Memory B cell (primary cell): ENCODE measurements at places on chromosomes 4 and X.

- H3K36me3 ChIP-seq, result peaks cover 15% of the 10 kb centered on the region
- H3K4me3 ChIP-seq, result no peak overlapping the region
Measured at GRCh38 chrX:136219893-136220292, 31.3 kb downstream of the MAP7D3 start.

DNA sequence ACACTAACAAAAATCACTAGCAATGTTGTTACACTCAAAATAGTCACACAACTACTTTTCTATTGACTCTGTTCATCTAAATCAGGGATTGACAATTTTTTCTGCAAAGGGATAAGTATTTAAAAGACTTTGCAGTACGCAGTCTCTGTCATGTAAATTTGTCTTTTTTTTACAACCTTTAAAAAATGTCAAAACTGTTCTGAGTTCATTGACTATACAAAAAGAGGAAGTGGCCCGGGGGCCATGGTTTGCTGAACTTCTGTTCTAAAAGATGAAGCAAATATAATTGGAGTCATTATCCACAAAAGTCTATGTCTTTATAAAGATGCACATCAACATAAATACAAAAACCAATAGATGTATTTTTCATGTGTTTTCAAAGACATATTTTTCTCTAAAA, 1310.3 kb downstream of the RPA4 start:
- no peak for DNase-seq
- H3K27ac ChIP-seq, result no peak overlapping the region
- H3K36me3 ChIP-seq, result no peaks in the 10 kb centered on the region
- no peaks in the 10 kb centered on the region for H3K4me1 ChIP-seq

DNA sequence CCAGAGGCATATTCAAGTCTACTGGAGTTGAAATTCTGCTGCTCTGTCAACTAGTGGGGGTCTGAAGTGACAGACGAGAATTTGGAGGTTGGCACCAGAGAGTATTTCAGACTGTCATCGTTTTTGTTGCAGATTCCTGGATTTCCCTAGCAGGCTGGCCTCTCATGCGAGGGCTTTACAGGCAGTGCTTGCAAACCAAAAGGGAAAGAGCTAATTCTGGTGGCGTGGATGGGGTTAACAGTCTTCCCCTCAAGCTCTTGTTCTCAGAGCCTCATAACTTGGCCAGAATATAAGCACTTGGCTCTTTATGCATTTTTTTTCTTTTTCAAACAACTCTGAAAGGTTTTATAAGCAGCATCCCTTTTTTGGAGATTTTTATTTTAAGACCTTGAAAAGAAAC, at the start of gene SPARCL1:
TSS of gene SPARCL1 (minus strand) at position 190 of the 400 bp plus-strand sequence. CDS start 29,802 bp downstream, outside the sequence.
- H3K4me3 ChIP-seq, result no peak within 1 kb of the TSS
- H3K4me1 ChIP-seq, result no peaks in the 10 kb centered on the region
- H3K27ac ChIP-seq, result no peak within 1 kb of the TSS
- peaks cover 2% of the 10 kb centered on the region for H3K27me3 ChIP-seq
- H3K36me3 ChIP-seq, result no peaks in the 10 kb centered on the region

DNA sequence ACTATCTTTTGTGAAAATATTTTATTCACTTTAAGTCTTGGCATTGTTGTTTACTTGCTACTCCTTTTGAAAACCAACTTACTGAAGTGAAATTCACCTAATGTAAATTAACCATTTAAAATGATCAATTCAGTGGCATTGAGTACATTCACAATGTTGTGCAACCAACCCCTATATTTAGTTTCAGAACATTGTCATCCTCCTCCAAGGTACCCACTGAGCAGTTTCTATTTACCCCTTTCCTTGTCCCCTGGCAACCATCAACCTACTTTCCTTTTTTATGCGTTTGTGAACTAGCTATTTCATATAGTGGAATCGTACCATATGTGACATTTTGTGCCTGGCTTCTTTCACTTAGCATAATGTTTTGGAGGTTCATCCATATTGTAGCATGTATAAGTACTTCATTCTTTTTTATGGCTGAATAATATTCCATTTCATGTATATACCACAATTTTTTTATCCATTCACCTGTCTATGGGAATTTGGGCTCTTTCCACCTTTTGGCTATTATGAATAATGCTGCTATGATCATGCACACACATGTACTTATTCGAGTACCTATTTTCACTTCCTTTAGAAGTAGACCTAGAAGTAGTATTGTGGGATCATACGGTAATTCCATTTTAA, 85.0 kb downstream of the WWC2 start:
- H3K4me1 ChIP-seq, result no peaks in the 10 kb centered on the region
- no peak overlapping the region for H3K27ac ChIP-seq
- no peaks in the 10 kb centered on the region for H3K36me3 ChIP-seq
- no peak for DNase-seq
- peaks cover 6% of the 10 kb centered on the region for H3K27me3 ChIP-seq

DNA sequence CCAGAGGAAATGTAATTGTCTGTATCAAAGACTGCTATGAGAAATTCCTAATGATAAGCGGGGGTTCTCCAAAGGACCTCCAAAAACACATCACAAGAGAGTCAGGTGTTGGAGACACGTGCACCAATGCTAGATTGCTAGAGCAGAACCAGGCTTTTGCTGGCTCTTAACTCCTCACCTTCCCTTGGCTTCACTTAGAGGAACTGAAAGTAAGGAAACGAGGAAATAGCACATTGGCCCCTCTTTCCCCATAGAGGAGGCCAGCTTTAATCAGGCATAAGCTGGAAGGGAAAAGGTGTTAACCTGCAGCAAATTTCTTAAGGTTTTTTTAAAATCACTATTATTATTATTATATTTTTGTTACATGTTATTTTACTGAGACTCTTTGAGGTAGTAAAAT, 13.6 kb downstream of the OTC start:
- no peak overlapping the region for H3K27ac ChIP-seq
- H3K4me3 ChIP-seq, result no peak overlapping the region

DNA sequence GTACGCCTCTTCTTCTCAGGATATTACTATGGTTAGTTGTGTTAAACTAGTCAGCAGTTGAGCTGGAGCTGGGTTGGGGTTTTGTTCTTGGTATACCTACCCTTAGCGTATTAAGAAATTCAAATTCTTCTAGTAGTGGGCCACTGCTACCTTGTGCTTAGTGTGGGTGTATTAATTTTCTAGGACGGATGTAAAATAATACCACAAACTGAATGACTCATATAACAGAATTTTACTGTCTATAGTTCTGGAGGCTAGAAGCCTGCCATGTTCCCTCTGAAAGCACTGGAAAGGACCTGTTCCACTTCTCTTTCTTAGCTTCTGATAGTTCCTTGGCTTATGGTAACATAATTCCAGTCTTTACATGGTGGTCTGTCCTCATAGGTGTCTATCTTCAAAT, 1274.7 kb downstream of the ADGRL3 start:
- no peaks in the 10 kb centered on the region for H3K36me3 ChIP-seq
- no peak overlapping the region for H3K27ac ChIP-seq
- no peaks in the 10 kb centered on the region for H3K27me3 ChIP-seq
- H3K4me3 ChIP-seq, result no peak overlapping the region
- no peaks in the 10 kb centered on the region for H3K4me1 ChIP-seq
- no peak for DNase-seq

DNA sequence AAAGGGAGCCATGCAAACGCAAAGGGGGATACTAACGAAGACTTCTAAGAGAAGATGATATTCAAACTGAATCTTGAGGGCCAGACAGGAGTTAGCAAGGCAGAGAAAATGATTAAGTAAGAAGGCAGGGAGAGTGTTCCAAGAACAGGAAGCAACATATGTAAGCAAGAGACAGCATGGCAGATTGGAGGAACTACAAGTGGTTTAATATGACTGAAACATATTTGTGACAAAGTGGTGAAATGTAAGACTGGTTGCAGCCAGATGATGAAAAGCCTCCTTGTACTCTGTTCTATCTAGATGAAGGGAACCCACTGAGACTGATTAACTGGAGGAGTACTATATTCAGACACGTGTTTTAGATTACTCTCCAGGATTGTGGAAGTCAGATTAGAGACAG, 116.6 kb upstream of the DIAPH2 start:
- H3K4me1 ChIP-seq, result no peaks in the 10 kb centered on the region
- no peak for DNase-seq
- H3K4me3 ChIP-seq, result no peak overlapping the region
- no peak overlapping the region for H3K27ac ChIP-seq
- H3K36me3 ChIP-seq, result no peaks in the 10 kb centered on the region

DNA sequence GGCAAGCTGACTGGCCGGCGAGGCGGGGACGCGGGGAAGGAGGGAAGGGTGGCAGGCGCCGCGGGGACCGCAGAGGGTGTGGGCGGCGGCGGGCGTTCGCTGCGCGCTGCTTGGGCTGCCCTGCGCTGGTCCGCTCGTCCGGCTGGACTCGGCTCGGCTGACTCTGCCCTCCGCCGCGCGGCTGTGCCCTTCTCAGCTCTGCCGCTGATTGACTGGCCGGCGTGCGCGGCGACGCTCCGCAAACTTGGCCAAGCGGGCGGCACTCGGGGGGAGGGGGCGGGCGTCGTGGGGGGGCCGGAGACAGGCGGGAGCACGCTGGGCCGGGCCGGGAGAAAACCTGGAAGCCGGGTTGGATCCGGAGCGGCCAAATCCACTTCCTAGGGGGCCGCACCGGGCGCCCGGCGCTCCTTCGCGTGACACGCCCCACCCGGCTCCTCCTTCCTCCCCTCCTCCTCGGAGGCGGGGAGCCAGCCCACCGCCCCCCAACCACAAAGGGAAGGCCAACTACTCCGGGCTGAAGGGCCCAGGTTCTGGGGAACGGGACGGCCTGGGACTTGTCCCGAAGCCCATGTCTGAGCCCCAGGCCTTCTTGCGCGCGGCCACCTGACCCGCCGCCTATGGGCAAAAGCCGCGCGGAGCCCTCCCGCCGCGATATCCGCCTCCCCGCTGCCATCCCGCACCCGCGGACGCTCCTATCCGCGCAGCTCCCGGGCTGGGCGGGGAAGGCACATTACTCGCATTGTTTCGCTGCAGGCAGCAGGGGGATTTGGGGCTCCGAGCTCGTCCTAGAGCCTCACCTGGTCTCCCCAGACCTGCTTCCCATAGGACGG, at the start of gene GPC4:
TSS of gene GPC4 (minus strand) at position 214 of the 830 bp plus-strand sequence. CDS start 524 bp downstream, outside the sequence.
- peak within 1 kb of the TSS; percentile 62 for H3K4me3 ChIP-seq
- H3K4me1 ChIP-seq, result no peaks in the 10 kb centered on the region
- H3K36me3 ChIP-seq, result no peaks in the 10 kb centered on the region
- DNase-seq, result no peak
- H3K27me3 ChIP-seq, result peaks cover 9% of the 10 kb centered on the region
- H3K27ac ChIP-seq, result no peak within 1 kb of the TSS

DNA sequence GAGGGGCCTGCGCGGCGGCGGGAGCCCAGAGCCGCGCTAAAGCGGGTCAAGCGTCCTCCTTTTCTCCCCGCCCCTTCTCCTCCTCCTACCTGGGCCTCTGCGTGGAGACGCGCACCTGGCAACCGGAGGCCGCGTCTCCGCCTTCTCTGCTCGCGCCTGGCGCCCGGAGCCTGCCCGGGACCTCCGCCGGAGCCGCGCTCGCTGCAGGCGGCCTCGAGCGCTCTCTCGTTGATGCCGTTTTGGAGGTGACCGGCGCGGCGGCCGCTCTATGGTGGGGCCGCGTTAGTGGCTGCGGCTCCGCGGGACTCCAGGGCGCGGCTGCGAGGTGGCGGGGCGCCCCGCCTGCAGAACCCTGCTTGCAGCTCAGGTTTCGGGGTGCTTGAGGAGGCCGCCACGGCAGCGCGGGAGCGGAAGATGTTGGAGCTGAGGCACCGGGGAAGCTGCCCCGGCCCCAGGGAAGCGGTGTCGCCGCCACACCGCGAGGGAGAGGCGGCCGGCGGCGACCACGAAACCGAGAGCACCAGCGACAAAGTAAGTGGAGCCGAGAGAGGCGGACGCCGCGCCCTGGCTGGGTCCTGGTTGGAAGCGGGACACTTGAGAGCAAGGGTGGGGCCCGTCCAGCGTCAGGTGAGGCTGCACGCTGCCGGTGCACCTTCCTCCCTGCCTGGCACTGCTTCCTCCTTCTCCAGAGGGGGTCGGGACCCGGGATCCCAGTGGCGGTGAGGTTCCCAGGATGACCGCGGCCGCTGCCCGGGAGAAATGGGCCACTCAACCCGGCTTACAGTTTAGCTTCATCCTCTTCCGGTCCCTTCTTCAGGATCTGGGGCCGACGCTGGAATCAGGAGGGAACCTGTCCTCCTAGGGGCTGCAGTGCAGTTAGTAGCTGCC, at the start of gene CDS1:
TSS of gene CDS1 (plus strand) at position 140 of the 888 bp plus-strand sequence. CDS start at position 415, 275 bp downstream.
- H3K27ac ChIP-seq, result no peak within 1 kb of the TSS
- peaks cover 11% of the 10 kb centered on the region for H3K4me1 ChIP-seq
- H3K36me3 ChIP-seq, result peaks cover 3% of the 10 kb centered on the region
- peaks cover 25% of the 10 kb centered on the region for H3K27me3 ChIP-seq
- H3K4me3 ChIP-seq, result peak within 1 kb of the TSS; percentile 77
